ENCODE measurements at places on chromosomes 5 and 9. TPM values are rescaled to one million over a fixed set of nuclear protein-coding genes. Genes with fewer than 3 reads are reported as not detected.

The SLC22A4 gene
- total RNA-seq: 6.8 TPM

The MROH2B gene
- not detected for total RNA-seq

The FOXD4L4 gene
- not detected for total RNA-seq

The SCGB3A2 gene
- total RNA-seq: not detected

The STC2 gene
- 157 TPM for total RNA-seq

The NUTM2G gene
- total RNA-seq: not detected

The ANKRD34B gene
- not detected for total RNA-seq

The RLN2 gene
- total RNA-seq: 0.43 TPM

The OGN gene
- total RNA-seq: not detected

The GLRA1 gene
- not detected for total RNA-seq

The SURF2 gene
- total RNA-seq: 16.1 TPM

The PAEP gene
- total RNA-seq: not detected

The CPLANE1 gene
- total RNA-seq: 31.9 TPM

The PTTG1 gene
- 158 TPM for total RNA-seq

GRCh38 chr9:78685471-78685870, 388.5 kb downstream of the PSAT1 start:
- DNase-seq: no peak

GRCh38 chr9:123315635-123316034, 40.4 kb upstream of the CRB2 start:
- no peak for DNase-seq

DNA sequence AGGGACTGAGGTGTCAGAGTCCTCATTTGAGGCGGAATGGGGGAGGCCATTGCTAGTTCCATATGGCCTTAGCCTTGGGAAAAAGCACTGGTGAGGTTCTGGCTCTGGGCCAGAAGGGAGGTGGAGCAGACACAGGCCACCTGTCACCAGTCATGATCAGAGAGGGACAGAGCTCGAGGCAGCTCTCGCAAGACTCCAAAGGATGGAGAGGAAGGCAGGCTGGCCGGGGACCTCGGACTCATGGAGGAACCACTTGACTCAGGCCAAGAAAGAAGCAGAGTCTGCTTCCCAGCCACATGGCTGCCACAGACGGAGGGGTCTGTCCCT, 29.2 kb upstream of the NSMF start:
- DNase-seq: no peak

DNA sequence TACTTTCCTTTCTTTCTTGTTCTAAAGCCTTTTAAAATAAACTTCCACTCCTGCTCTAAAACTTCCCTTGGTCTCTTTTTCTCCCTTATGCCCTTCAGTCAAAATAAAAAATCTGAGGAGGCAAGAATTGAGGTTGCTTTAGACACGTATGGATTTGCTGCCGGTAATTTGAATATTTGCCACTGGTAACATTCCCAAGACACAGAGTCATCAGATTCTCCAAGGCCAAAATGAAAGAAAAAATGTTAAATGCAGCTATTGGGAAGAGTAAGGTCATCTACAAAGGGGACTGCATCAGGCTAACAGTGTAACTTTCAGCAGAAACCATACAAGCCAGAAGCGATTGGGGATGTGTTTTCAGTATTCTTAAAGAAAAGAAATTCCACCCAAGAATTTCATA, 311.1 kb downstream of the CDH18 start:
- no peak for DNase-seq

DNA sequence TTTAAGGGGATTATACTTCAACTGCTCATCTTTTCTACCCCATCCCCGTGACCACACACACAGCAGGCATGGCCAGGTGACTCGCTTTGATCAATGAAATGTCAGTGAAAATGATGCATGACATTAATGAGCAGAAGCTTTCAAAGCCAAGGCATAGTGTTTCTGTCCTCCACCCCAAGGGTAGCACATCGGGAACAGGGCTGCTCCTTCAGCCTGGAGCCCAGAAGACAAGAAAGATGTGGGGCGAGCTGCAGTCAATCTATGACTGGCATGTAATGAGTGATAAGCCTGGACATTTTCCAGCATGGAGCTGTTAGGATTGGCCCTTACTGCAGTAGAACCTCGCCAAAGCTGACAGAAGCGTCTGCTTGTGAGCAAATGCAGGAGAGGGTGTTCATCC, 122.6 kb upstream of the IRX2 start:
- DNase-seq: no peak

DNA sequence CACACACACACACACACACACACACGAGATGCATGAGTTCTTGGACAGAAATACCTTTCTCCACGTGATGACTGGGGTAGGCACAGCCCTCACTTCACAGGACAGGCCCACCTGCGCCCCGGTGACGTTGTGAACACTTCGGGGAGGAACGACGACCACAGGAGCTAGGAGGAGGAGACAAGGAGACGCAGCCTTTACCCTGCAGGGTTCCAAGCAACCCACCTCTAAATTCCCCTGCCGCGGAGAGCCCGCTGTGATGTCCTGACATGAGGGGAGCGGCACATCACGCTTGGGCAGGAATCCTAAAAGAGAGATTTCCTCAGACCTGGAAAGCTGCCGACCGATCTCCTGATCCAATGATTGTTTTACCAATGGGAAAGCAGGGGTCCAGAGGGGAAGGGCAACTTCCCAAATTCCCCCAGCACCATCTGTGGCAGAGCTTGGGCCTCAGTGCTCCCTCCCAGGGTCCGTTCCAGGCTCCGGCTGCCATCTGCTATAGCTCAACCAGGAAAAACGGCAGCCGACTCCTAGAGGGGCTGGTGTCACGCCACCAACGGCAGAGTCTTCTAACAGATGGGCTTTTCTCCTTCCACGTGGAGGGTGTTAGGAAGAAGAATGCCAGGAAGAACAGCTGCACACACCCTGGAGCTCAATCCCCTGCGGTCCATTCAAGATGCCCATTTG, 10.1 kb downstream of the IGFBPL1 start:
- DNase-seq: no peak

GRCh38 chr9:111050819-111051218, 12.5 kb upstream of the LPAR1 start:
- DNase-seq: peak; percentile 12

GRCh38 chr5:134777366-134777765, 18.8 kb downstream of the DDX46 start:
- DNase-seq: no peak

- DNase-seq: no peak
Measured at GRCh38 chr5:119486-120097, 27.6 kb downstream of the PLEKHG4B start.

- DNase-seq: no peak
Measured at GRCh38 chr5:81906086-81906485, 65.7 kb upstream of the ATG10 start.

GRCh38 chr5:171574376-171574775, 154.9 kb downstream of the FGF18 start:
- no peak for DNase-seq

GRCh38 chr5:20522905-20523482, 535.0 kb upstream of the CDH18 start:
- no peak for DNase-seq

DNA sequence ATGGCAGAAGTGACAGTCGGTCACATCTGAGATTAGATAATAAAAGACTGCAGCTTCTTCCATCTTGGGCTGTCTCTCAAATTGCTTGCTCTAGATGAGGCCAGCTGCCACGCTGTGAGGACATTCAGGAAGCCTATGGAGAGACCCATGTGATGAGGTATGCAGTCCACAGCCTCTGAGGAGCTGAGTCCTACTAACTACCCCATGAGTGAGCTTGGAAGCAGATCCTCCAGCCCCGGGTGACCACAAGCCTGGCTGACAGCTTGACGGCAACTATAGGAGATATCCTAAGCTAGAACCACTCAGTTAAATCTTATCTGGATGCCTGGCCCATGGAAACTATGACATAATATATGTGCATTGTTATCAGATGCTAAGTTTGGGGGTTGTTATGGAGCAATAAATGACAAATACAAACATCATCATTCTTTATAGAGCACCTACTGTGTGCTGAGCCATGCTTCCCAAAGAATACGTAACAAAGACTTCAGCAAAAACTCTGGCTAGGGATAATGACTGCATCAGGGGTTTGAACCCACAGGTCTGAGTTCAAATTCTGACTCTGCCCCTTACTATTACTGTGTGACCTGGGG, 26.7 kb downstream of the KCNV2 start:
- no peak for DNase-seq

DNA sequence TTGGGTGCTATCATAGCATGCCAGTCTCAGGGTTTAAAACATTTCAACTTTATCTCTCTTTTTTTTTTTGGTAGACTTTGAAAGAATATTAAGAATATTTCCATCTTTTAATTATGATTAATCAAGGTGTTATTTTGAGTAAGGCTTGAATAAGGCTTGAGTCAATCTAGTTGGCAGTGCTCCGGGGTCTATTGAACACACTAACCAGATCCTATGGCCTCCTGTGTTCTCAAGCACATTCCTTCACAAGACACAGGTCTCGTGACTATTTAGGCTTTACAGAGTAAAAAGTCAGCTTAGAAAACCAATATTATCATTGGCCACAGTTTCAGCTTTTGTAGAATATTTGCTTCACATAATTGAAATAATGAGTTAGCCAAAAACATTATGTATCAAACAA, 151.2 kb downstream of the ARHGEF28 start:
- DNase-seq: no peak

DNA sequence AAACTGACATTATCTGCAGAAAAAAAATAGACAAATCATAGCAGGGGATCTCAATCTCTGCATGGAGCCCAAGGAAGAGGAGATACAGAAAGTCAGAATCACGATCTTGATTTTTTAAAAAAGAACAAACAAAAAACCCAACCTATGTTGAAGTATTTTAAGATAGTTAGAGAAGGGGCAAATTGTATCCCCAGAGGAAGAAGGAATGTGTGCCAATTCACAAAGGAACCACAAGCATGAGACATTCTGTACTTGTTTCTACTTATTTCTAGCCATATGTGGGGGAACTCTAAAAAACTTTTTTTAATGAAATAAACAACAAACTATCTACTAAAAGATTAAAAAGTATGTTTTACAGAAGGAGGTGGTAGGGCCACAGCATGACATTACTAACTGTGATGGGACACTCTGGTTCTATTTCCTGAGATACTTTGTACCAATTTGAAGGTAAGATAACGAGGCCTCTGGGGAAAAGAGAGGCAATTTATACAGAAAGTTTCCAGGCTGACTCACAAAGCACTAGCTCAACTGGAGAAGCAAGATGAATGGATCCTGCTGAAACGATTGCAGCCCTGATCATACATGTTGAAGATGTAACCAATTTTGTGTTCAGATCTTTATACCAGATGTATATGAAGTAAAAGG, 22.5 kb downstream of the RANBP3L start:
- no peak for DNase-seq

DNA sequence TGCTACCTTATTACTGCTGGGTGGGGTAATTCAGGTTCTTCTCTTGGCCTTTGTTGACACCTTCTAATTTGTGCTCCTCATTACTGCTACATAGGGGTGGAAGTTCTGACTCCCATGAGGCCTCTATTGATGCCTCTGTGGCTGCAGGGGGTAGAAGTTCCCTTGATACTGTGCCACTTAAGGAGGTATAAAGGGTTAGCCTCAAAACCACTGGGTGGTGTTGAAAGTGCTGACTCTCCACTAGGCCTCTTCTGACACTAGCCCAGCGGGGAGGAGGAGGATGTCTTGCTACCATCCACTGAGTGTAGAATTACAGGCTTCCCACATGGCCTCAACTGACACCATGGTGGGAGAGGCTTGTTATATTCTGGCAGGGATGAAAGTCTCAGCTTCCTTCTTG, 36.7 kb upstream of the CCDC112 start:
- DNase-seq: no peak

GRCh38 chr5:6006838-6007314, 371.5 kb downstream of the MED10 start:
- DNase-seq: no peak

DNA sequence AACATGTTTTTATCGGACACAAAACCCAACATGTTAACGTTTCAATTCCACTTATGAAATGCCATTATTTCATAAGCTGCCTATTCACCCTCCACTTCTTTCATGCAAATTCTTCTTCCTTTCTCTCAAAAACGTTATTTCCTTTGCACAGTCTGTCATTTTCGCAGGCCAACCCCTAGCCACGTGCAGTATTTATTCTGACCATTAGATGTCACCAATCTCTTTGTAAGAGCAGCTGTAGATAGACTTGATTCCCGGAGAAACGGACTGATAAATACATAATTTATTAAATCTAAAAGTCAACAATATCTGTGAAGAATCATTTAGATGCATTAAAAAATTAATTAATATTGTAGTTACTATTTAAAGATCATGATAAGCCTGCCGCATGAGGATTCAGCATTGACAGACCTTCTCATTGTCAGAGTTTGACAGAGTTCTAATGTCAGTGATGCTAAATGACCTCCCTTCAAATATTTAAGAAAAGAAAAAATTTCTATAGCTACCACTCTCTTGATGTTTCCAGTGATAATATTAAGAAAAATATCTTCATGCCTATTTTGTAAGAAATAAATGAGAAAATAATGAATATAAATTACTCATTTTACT, 933.6 kb downstream of the CDH12 start:
- DNase-seq: peak; percentile 0

DNA sequence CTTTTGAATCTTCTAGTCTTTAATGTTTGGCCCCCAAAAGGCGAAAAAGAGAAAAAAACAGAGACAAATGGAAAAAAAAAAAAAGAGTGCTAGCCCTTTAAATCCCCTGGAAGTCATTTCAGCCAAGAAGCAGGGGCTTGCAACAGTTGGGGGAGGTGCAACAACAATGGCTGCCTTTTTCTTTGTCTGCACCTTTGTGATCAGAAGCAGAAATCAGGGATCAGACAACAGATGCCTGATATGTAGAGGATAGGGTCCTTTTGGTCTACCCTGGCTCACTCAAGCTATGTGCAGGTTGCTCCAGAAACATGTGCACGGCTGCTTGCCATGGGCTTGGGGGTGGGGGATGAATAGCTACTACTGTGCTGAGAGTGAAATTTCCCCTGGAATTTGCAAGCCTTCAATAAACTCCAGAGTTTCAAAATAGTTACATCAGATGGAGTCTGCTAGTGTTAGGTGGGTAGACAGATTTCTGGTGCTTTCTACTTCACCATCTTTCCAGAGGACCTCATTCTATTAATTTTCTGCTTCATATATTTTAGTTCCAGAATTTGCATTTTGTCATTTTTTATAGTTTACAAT, 150.9 kb downstream of the FGF18 start:
- peak; percentile 3 for DNase-seq

DNA sequence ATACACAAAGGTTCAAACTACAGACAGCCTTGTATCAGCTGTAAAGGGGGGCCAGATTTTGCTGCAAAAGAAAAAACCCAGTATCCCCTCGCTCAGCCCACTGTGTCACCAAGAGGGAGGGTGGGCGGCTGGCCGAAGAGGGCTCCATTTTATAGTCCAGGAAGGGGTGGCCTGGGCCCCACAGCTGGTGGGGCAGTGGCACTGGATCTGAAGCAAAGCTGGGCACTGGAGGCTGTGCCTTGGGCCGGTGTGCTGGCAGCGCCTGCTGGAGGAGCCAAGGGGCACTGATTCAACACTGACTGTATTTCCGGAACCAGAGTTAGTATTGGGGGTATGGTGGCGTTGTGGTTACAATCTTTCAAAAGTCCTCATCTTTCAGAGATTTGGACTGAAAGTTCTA, 9.1 kb downstream of the BRD3 start:
- no peak for DNase-seq

Measured in fibroblast of villous mesenchyme (primary cell).